ENCODE measurements at places on chromosomes 13 and 19. TPM values are rescaled to one million over a fixed set of nuclear protein-coding genes. Genes with fewer than 3 reads are reported as not detected.

AMH gene
- total RNA-seq = 0.67 TPM

TTC9B gene
- total RNA-seq = not detected

F10 gene
- total RNA-seq = 12.0 TPM

EFNA2 gene
- not detected for total RNA-seq

S1PR4 gene
- total RNA-seq = not detected

ZNF584 gene
- 8.2 TPM for total RNA-seq

PGLYRP1 gene
- not detected for total RNA-seq

FFAR3 gene
- total RNA-seq = not detected

TGDS gene
- total RNA-seq = 13.1 TPM

TMEM147 gene
- total RNA-seq = 102 TPM

ADGRE1 gene
- total RNA-seq = not detected

ADGRE2 gene
- 1.7 TPM for total RNA-seq

FGF22 gene
- total RNA-seq = 0.30 TPM

HOMER3 gene
- 67.1 TPM for total RNA-seq

RASGRP4 gene
- total RNA-seq = not detected

PCDH20 gene
- not detected for total RNA-seq

ADGRE3 gene
- total RNA-seq = not detected

All from bronchus fibroblast of lung (primary cell).